Spinal cord (tissue), 10 donors: ENCODE measurements at places on chromosomes 16 and 17. TPM values are rescaled to one million over a fixed set of nuclear protein-coding genes. Genes with fewer than 3 reads are reported as not detected.

MPV17L gene
- polyA plus RNA-seq, result 10.9 TPM

MYH2 gene
- 0.21 TPM for polyA plus RNA-seq

DNA sequence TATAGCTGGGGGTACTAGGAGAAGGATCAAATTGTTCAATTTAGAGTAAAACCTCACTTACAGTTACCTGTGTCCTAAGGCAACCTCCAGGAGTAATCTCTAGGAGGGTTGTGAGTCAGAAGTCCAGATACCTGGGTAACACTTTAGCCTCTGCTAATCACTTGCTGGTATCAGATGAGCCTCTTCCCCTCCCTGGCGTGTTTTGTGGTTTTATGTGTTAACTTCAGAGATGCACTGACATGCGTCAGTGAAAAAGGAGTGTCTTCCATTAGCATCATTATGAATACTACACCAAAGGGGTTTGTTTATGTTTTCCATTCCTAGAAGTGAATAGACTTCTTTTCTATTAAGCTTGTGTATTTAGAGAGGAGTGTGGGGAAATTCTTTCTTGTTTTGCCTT, 208.2 kb downstream of the FTO start:
- no peak for DNase-seq

DNA sequence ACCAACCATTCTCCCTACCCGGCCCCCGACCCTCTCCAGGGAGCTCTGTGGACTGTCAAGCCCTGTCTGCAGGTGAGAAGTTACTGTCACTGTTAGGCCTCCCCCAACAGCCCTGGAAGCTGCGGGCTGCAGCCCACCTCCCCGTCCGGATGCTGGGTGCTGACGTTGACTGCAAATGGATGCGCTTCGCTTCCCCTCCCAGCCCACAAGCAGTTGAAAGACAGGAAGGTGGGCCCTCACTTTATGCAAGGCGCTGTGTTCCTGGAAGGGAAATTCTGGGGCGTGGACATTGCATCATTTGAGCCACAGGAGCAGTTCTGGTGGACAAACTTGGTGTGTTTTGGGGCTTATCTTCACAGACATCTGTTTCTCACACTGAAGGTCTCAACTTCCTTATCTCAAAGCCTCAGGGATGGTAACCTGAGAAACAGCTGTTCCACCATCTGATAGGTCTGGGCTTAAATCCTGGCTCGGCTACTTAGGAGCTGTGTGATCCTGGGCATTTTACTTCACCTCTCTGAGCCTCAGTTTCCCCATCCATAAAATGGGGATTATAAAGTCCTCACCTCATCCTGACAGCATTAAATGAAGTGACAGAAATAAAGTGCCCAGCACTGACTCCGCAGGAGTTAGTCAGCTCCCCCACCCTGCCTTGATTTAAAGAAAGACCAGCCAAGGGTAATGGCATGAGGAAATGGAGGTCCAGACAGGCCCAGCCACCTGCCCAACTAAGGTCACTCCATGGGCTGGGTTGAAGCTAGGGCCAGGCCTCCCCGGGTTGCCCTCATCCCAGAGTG, 4.6 kb upstream of the DRC7 start:
- no peak for DNase-seq

GRCh38 chr17:74446551-74447500, 14.9 kb downstream of the GPRC5C start:
- no peak for DNase-seq

- DNase-seq, result no peak
These were observed 107.1 kb upstream of the KCNJ16 start for GRCh38 chr17:69967910-69968411.

- DNase-seq, result no peak
These were observed 25.2 kb downstream of the ELAC2 start for GRCh38 chr17:12992676-12993075.

SEZ6L2 gene
- 155 TPM for polyA plus RNA-seq

- no peak for DNase-seq
These were observed 126.4 kb downstream of the USP22 start for GRCh38 chr17:20916383-20916782.

RPUSD1 gene
- polyA plus RNA-seq, result 23.9 TPM

DNA sequence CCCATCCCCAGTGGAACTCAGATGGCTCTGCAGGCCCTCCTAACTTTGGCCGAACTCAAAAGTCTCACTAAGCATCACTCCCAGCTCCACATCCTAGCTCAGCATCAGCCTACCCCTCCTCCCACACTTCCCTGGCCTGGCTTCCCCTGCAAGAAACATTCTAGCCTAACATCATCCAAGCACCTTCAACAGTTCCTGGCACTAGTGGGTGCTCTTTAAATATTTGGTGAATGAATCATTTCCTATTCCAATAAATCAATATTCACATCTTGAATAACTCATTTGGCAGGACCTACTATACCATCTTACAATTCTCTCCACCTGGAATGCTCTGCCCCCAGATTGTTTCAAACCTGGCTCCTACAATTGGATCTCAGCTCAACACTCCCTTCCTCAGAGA, 11.0 kb upstream of the BBS2 start:
- DNase-seq, result no peak

DNA sequence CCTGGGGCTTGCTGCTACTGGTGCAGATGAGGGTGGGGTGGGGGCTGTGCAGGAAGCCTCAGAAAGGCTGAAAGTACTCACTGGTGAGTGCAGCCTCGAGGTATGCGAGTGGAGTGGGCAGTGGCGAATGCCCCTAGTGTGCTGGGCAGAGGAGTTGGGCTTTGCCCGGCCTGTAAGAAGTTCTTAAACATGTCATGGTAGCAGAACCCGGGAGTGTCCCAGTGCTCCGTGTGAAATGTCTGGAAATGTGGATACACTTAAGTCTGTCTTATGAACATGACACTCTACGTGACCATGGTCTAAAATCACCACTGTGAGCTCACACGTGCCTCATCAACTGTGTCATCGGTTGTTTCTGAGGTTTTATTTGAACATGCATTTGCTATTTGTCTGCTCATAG, 1.7 kb downstream of the SMTNL2 start:
- no peak for DNase-seq

CORO6 gene
- polyA plus RNA-seq, result 21.4 TPM

DNA sequence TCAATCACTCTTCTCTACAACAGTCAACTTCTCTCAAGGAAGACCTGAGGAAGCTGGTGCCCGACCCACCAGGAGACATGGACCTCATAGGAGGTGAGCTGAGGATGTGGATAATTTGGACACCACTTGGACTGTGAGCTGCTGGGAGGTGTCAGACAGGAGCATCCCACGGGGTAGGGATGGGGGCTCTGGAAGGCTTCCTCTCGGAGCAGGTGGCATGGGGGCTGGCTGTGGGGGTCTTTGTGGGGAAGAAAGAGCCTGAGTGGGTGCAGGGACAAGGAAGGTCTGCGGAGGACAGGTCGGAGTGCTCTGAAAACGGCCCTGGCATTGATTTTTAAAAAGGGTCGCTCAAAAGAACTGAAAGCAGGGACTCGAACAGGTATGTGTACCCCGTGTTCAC, 64.0 kb downstream of the TBC1D16 start:
- no peak for DNase-seq

DNA sequence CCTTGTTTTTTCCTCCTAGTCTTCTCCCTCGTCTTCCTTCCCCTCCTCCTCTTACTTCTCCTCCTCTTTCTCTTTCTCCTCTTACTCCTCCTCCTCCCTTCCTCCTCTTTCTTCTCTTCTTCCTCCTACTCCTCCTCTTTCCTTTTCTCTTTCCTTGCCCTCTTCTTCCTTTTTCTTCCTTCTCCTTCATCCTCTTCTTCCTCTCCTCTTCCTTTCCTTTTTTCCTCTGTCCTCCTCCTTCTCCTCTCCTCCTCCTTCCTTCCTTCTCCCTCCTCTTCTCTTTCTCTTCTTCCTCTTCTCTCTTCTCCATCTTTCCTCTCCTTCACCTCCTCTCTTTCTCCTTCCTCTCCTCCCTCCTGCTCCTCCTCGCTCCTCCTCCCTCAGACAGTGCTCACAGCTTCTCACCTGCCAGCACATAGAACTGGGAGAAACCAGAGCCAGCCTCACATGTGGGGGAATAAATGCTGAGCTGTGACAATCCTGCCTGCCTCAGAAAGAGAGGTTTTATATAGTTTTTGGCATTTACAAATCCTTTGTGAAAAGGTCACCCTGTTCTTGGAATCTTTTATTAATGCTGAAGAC, 84.3 kb upstream of the NLRP1 start:
- no peak for DNase-seq
